ENCODE measurements at places on chromosomes 5 and 9.

DNA sequence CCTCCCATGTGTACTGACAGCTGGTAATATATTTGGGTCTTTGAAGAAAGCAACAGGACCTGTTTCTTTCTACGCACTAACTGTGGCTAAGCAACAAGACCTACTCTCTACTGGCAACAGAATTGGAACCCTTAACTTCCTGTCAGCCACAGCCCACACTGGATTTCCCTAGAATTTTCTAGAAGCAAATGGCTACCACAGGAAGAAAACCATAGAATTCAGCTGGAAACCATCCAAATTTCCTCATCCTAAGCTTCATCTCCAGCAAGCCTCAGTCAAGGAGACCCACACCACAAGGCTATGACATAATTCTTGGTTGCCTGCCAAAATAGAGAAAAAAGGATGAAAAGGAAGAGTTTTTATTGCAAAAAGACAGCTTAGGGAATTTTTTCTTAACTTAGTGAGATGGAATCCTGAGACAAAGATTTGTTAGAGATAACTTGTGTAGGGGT is 171.8 kb upstream of the TNC start:
- peak; percentile 10 for DNase-seq

DNA sequence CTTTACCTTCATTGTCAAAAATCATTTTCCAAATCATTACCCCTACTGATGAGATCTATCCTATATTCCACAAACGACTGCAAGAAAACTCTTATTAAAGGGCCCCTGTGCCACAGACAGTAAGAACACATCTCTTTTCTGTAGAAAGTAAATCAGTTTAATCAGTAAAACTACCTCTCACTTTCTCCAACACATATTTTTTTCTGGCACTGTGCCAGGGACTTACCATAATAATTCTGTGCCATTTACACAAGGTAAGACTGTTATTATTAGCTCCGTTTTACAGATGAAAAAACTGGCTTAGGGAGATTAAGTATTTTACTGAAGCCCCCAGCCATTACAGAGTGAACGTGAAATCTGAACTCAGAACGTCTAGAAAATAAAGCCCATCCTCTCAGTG is 587.0 kb upstream of the COX7C start:
- peak; percentile 4 for DNase-seq

- no peak for DNase-seq
Measured at GRCh38 chr5:176836811-176837706, 26.7 kb downstream of the UNC5A start.

DNA sequence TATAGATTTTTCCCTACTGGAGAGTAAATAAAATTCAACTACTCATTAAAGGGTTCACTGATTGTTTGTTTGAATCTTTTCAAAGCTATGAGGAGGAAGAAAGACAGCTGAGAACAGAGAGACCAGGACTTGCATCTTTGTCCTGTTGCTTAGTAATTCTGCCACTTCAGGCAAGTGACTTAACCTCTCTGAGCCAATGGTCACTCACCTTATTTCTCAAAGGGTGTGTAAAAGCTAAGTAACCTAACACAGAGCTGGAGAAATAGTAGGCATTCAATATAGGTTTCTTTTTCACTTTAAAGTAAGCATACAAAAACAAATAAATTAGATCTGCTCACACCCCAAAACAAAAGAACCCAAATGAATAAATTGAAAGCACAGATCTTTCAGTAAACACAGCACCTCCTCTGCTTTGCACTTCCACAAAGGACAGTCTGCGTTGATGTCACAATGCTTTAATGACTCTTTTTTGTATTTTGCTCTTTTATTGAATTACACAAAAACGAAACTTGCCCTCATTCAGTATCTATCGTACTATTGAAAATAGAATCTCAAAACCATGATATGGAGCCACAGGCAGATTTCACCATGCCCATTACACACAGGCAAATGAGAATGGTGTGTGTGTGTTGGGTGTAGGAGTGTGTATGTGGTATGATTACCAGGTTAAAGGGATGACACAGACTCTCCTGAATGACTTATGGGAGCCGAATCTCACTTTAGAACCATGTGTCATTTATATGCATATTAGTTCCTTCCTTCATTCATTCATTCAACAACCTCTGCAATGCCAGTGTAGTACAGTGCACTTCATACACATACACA is 166.0 kb downstream of the EBF1 start:
- DNase-seq, result no peak

DNA sequence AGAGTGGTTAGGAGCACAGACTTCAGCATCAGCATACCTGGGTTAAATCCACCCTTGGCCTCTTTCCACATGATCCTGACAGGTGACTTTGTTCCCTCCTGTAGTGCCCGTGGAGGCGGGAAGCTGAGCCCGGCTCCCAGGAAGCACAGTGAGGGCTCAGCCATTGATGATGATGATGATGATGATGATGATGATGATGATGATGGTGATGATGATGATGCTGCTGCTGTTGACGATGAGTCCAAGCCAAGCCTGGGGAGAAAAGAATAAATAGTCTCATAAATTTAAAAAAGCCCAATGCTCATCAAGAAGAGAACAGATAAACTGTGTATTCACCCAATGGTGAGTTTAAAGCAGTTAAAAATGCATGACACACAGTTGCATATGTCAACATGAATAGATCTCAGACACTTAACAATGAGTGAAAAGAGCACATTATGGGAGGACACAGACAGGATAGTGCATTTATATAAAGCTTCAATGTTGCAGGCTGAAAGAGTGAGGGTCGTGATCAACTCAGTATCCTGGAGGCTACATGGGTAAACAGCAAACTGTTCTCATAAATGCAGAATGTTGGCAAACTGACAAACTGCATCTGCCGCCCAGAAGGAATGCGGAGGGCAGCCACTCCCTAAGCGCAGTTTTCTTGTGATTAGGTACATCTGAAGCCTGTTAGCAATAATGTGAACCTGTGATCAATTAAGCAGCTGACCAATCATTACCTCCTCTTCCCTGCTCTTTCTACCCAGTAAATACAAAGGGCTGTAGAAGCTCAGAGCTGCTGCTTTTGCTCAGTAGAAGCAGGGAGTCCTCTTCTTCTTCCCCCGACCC is 11.7 kb upstream of the CFAP157 start:
- no peak for DNase-seq

- no peak for DNase-seq
Measured at GRCh38 chr9:85949586-85950335, 8.8 kb downstream of the NAA35 start.

GRCh38 chr5:132492386-132493125 is 2.0 kb upstream of the IRF1 start:
- DNase-seq, result no peak

- peak; percentile 64 for DNase-seq
Measured at GRCh38 chr5:26482810-26483375, 555.5 kb downstream of the CDH9 start.

DNA sequence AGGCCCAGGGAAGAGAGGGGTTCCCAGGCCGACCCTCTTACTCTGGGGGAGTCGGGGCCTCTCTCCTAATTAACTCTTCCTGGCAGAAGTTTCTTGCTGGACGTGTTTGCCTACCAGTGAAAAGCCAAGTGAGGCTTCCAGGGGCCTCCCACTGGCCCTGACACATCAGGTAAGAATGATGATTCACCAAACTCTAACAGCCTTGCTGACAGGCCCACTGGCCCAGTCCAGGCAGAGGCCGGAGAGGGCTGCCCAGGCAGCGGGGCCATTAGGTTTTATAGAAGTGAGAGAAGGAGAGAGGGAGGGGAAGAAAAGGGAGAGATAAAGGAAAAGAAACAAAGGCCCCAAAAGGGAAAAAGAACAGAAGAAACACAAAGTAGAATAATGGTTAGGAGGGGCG is 50.8 kb upstream of the FOXE1 start:
- DNase-seq, result peak; percentile 70

DNA sequence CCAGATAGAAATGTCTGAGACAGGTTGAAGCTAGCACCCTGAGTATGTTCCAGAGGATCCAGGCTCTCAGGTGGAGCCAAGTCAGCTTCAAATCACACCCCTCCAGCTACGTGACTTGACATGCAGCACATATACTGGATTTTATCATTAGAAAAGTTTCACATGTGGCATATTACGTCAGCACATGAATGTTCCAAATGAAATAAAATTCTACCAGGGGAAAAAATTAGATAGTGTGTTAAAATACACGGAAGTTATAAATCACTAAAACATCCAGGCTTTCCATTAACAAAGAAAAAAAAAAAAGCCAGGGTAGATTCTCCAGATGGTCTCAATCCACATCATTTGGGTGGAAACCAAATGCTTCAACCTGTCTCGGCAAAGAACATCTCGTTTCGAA is 251.6 kb downstream of the MPDZ start:
- DNase-seq, result no peak

DNA sequence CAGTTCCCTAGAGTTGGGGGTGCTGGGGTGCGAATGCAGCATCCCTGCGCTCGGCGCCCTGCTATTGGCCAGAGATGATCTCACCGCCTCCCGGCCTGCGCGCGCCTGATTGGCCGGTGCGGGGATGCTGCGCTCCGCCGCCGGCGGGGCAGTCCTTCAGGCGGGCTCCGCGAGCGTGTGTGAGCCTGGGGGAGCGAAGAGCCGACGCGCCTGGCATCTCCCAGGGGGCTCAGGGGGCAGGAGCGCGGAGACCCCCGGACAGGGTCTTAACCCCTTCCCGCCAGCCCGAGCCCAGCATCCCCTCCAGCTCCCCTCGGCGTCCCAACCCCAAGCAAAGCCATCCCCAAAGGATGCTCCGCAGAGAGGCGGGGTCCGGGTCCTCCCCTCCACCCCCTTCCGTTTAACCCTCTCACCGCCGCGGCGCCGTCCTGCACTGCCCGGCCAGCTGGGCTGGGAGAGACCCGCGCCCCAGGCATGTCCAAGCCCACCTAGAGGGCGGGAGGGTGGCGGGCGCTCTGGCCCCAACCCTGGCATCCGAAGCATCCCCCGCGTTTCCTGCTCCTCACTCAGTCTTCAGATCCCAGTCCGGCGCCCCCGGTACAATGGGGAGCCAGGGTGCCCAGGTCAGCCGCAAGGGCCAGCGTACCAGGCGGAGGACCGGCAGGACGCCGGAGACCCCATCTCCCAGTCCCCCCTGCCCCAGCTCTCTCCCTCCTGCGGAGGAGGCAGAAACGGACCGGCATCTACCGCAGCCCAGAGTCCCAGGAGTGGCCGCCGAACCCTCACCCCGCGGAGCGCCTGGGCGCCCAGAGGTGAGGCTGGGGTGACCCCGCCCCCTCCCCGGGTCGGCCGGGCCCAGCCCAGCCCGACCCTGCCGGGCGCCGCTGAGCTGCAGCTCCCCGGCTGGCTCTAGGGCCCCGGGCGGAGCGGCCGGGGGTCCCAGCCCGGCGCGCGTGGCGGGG is 19.3 kb upstream of the TOR2A start:
- DNase-seq, result no peak

DNA sequence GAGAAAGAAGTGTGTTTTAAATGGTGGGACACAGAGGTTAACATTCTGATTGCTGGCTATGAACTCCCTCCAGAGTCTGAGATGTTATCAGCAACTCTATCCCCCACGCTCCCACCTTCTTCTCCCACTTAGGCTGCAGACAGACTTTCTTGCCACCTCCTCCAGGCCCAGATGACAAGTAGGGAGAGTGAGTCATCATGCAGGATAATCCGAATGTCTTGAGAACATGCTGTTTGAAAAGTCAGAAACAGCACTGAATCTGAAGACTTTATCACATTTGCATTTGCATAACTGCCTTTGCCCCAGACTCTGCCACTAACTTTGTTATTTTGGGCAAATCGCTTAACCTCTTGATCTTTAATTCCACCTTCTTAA is 139.8 kb downstream of the ESM1 start:
- peak; percentile 42 for DNase-seq

GRCh38 chr5:171893290-171893886 is 107.8 kb downstream of the SMIM23 start:
- peak; percentile 8 for DNase-seq

DNA sequence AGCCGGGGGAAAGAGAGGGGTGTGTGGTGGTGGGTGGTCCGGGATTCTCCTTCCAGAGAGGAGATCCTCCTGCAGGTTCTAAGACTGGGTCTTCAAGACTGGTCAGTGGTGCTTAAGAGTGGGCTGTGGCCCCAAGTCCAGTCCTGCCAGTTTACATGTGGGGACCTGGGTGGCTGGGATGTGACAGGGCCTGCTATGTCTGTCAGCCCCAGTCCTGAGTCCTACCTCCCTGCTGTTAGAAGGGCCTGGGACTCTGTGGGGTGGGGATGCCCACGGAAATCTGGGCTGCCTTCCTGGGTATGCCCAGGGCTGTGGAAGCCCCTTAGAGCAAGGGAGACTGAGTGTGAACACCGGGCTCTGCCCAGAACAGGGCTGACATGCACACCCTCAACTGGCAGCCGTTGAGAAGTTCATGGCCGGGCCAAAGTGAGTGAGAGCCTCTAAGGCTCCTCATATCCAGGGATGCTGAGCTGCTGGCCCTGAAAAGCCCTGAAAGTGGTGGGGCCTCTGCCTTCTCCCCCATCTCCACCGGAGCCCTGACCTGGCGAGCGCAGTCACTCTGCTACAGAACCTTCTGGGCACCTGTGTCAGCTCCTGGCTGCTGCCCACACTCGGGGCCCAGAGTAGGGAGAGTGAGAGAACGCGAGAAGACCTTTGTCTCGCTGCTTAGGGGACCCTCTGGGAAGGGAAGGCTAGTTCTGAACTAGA is 1.7 kb downstream of the PHF2 start:
- DNase-seq, result no peak

- no peak for DNase-seq
Measured at GRCh38 chr5:173056783-173057061, 570 bp downstream of the CREBRF start.

- no peak for DNase-seq
Measured at GRCh38 chr9:38032266-38033110, 36.5 kb downstream of the SHB start.

DNA sequence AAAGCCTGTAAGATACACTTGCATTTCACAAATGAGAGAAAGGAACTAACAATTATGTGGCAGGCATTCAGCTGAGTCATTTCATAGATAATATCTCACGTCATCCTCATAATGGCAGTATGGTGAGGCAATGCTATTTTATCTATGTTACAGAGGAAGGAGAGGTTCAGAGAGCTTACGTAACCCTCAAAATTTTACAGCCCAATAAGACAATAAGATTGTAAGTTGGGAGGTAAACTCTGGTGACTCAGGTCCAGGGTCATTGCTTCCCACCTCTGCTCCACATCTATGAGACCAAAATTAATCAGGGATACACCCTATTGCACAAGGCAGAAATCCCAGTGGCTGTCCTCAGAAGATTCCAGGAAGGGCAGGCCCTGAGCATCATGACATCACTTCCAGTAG is 309.7 kb downstream of the NSG2 start:
- peak; percentile 85 for DNase-seq

DNA sequence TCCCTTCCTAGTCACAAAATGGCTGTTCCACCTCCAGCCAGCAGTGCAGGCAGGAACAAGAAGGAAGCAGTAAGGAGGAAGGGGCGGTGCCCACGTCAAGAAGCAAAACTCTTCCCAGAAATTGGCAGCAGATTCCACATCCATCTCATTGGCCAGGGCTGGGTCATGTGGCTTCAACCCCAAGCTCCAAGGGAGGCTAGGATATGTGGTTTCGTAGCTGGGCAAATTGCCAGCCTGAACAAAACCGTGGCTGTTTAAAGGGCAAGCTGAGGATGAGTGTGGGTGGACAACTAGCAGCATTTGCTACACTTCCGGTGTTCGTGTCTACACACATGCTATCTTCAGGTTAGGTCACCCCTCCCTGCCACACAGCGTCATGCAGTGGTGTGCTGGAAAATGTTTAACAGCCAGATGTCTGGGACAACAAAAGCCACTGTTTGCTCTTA is 92.1 kb upstream of the MAP1B start:
- DNase-seq, result peak; percentile 91
